Right lobe of liver (tissue), 6 donors: ENCODE measurements at places on chromosomes 5 and 9. TPM values are rescaled to one million over a fixed set of nuclear protein-coding genes. Genes with fewer than 3 reads are reported as not detected.

Gene DNAI1
- total RNA-seq: not detected

Gene ABO
- 0.29 TPM for total RNA-seq

Gene OBP2B
- not detected for total RNA-seq

Gene PCDH12
- 2.3 TPM for total RNA-seq

GRCh38 chr9:120701248-120701647 lies 13.0 kb downstream of the MEGF9 start:
- DNase-seq: no peak

- no peak for DNase-seq
Measured at GRCh38 chr9:84206801-84207370, 133.7 kb downstream of the SLC28A3 start.

DNA sequence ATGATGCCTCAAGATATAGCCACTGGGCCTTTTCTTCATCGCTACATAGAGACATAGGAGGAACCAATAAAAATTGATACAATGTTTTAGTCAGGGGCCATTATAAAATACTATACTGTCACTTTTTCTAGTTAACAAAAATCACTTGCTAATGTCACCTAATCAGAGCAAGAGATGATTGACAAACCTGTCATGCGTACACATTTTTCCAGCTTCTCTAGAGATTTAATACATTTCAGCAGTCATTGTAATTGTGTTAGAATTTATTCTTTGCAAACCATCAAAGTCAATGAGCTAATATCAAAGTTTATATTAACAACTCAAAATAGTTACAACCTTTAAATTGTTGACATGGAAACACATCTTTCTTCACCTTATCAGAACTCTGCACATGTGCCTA lies 513.6 kb upstream of the SEMA6A start:
- DNase-seq: no peak

DNA sequence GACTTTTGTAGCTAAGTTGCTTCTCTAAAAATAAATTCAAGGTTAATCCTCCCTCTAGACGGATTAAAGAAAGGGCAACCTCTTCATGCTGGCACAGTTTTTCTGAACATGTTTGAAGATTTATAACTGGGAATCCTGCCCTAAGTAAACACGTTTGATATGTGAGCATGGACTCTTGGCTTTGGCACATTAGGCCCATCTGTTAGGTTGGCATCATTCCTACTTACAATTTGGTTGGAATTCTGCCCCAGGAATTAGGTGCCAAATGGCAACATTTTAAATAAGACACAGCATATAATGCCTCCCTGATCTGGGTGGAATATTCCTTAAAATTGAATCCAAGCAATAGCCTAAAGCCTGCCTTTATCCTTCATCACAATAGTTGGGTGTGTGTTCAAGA lies 372.3 kb upstream of the CDH18 start:
- no peak for DNase-seq
